ENCODE measurements at places on chromosomes 5 and 9. TPM values are rescaled to one million over a fixed set of nuclear protein-coding genes. Genes with fewer than 3 reads are reported as not detected.

The DEPDC1B gene
- 60.4 TPM for total RNA-seq

The KCNV2 gene
- not detected for total RNA-seq

GRCh38 chr9:127451858-127452656 is 747 bp downstream of the LRSAM1 start:
- H3K27ac ChIP-seq = peak overlapping the region; percentile 98
- H3K36me3 ChIP-seq = peaks cover 40% of the 10 kb centered on the region
- DNase-seq = peak; percentile 32
- peak overlapping the region; percentile 99 for H3K4me3 ChIP-seq

The FUT7 gene
- 0.14 TPM for total RNA-seq

The CER1 gene
- total RNA-seq = 0.32 TPM

GRCh38 chr9:99222416-99223270 is 561 bp downstream of the SEC61B start:
- H3K4me1 ChIP-seq = peaks cover 39% of the 10 kb centered on the region
- DNase-seq = no peak
- H3K4me3 ChIP-seq = peak overlapping the region; percentile 98
- peak overlapping the region; percentile 100 for H3K27ac ChIP-seq
- H3K36me3 ChIP-seq = peaks cover 2% of the 10 kb centered on the region
- no peaks in the 10 kb centered on the region for H3K27me3 ChIP-seq

DNA sequence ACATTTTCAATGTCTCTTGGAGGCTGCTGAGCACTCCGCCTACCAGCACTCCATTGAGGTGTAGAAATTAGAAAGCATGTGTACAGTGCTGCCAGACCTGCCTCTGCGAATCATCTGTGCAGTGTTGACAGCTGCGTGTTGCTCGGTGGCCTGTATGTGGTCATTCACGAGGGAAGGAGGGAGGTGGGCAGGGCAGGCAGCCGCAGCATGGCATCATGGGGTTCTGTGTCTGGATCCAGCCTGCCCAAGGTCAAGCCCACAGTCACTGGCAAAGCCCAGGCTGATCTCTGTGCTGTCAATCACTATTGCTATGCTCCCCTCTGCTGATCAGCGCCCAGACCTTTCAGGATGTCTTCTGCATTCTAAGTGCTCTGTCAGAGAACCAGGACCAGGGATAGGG is 8.0 kb upstream of the PDZD2 start:
- H3K27ac ChIP-seq = no peak overlapping the region
- H3K27me3 ChIP-seq = peaks cover 54% of the 10 kb centered on the region
- DNase-seq = no peak
- H3K4me3 ChIP-seq = no peak overlapping the region

DNA sequence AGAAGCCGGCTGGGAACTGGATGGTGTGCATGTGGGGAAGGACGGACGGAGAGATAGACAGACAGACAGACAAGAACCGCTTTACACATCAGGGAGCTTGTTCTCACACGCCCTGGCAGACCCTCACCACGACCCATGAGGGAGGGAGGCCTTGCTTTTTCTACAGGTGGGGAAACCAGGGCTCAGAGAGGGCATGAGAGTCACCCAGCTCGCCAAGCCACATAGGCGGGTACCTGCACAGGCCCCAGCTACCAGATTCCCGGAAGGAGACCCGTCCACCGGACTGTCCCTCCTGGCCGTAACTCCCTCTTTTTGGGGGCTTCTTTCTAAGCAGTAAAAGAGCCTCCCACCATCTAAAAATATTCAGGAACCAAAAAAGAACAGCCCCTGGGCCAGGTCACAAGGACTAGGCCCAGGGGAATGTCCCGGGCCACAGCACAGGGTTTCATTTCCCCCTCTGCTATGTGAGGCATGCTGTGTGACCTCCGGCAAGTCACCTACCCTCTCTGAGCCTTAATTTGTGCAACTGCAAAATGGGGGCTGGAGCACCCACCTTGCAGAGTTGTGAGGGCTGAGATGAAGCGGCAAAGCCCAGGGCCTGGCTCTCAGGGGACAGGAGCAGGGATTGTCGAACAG is 84.4 kb upstream of the SARDH start:
- peaks cover 37% of the 10 kb centered on the region for H3K4me1 ChIP-seq
- H3K27me3 ChIP-seq = no peaks in the 10 kb centered on the region
- DNase-seq = no peak
- H3K4me3 ChIP-seq = peak overlapping the region; percentile 19
- peaks cover 10% of the 10 kb centered on the region for H3K36me3 ChIP-seq

GRCh38 chr9:129597355-129598088 is 23.4 kb downstream of the C9orf50 start:
- DNase-seq = peak; percentile 60
- peaks cover 63% of the 10 kb centered on the region for H3K4me1 ChIP-seq
- H3K36me3 ChIP-seq = no peaks in the 10 kb centered on the region
- no peaks in the 10 kb centered on the region for H3K27me3 ChIP-seq

GRCh38 chr5:57432876-57433275 is 49.7 kb downstream of the ACTBL2 start:
- no peak overlapping the region for H3K4me3 ChIP-seq
- no peaks in the 10 kb centered on the region for H3K36me3 ChIP-seq
- H3K27ac ChIP-seq = no peak overlapping the region
- H3K27me3 ChIP-seq = no peaks in the 10 kb centered on the region

The UBAC1 gene
- total RNA-seq = 51.9 TPM

The PCDHB14 gene
- total RNA-seq = 5.5 TPM

GRCh38 chr9:71655141-71655540 is 113.2 kb downstream of the CEMIP2 start:
- H3K4me1 ChIP-seq = no peaks in the 10 kb centered on the region
- H3K36me3 ChIP-seq = no peaks in the 10 kb centered on the region
- no peak overlapping the region for H3K4me3 ChIP-seq

- no peaks in the 10 kb centered on the region for H3K27me3 ChIP-seq
- no peak for DNase-seq
- H3K4me3 ChIP-seq = peak overlapping the region; percentile 34
- H3K36me3 ChIP-seq = peaks cover 47% of the 10 kb centered on the region
- peaks cover 54% of the 10 kb centered on the region for H3K4me1 ChIP-seq
- peak overlapping the region; percentile 62 for H3K27ac ChIP-seq
Observed at GRCh38 chr5:141490271-141490670, 1.4 kb downstream of the PCDHGC5 start.

GRCh38 chr9:80866576-80867227 is 822.6 kb downstream of the TLE1 start:
- H3K27me3 ChIP-seq = no peaks in the 10 kb centered on the region
- no peaks in the 10 kb centered on the region for H3K4me1 ChIP-seq
- peaks cover 11% of the 10 kb centered on the region for H3K36me3 ChIP-seq

DNA sequence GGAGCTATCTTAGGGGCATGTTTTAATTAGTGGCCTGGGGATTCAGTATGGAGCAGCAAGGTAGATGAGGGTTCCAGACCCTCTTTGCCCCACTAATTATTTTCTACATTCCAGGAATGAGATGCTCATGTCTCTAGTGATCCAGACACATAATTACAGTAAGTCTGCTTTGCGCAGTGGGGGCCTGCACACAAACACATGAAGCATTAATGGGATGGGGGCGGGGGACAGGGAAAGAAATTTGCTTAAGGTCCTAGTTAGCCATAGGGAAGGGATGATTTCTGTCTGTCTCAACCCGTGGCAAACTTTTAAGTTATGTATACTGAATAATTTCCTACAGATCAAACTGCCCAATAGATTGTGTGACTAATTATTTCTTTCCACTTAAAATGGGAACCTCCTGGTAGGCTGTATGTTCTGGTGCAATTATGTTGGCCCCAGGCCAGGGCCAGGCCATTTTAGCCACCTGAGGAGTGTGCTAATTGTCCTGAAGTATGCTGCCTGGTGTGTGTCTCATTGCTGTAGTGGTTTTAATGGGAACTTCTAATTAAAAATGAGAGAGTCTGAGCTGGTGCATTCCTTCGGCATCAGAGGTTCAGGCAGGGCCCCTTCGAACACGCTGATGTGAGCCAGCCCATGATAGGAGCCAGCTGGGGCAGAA is 134.4 kb downstream of the PTTG1 start:
- peaks cover 3% of the 10 kb centered on the region for H3K27me3 ChIP-seq
- H3K36me3 ChIP-seq = no peaks in the 10 kb centered on the region
- DNase-seq = no peak
- H3K4me1 ChIP-seq = no peaks in the 10 kb centered on the region

GRCh38 chr5:18850216-18850615 is 1137.8 kb downstream of the CDH18 start:
- no peak overlapping the region for H3K4me3 ChIP-seq
- H3K27ac ChIP-seq = no peak overlapping the region
- H3K36me3 ChIP-seq = no peaks in the 10 kb centered on the region
- no peaks in the 10 kb centered on the region for H3K27me3 ChIP-seq
- no peak for DNase-seq
- H3K4me1 ChIP-seq = peaks cover 4% of the 10 kb centered on the region

GRCh38 chr9:109775516-109775915 is 4.5 kb upstream of the PALM2AKAP2 start:
- H3K36me3 ChIP-seq = no peaks in the 10 kb centered on the region
- peaks cover 25% of the 10 kb centered on the region for H3K27me3 ChIP-seq
- H3K27ac ChIP-seq = no peak overlapping the region
- peaks cover 15% of the 10 kb centered on the region for H3K4me1 ChIP-seq
- DNase-seq = no peak

GRCh38 chr5:108940506-108940905 is 192.8 kb downstream of the FER start:
- no peaks in the 10 kb centered on the region for H3K36me3 ChIP-seq
- no peaks in the 10 kb centered on the region for H3K27me3 ChIP-seq
- H3K4me3 ChIP-seq = no peak overlapping the region

DNA sequence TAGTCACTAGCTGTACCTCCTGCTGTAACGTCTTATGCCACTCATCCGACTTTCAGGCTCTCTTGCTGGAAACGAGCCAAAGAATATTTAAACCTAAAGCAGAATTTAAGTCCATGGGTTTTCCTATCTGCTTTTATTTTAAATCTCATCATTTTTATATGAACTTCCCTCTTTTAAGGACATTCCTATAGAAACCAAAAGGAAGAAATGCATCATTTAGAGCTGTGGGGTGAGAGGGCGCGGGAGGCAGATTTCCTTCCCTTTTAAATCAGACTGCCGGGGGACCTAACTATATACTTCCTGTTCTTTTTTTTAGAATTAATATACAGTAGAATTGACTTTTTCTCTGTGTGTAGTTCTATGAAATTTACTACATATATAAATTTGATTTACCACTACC is 468.8 kb downstream of the BNC2 start:
- no peak overlapping the region for H3K27ac ChIP-seq
- no peaks in the 10 kb centered on the region for H3K27me3 ChIP-seq
- H3K36me3 ChIP-seq = no peaks in the 10 kb centered on the region
- no peak for DNase-seq

GRCh38 chr5:174972291-174972690 is 247.9 kb downstream of the MSX2 start:
- no peaks in the 10 kb centered on the region for H3K36me3 ChIP-seq
- peaks cover 4% of the 10 kb centered on the region for H3K27me3 ChIP-seq
- no peaks in the 10 kb centered on the region for H3K4me1 ChIP-seq
- H3K4me3 ChIP-seq = no peak overlapping the region

DNA sequence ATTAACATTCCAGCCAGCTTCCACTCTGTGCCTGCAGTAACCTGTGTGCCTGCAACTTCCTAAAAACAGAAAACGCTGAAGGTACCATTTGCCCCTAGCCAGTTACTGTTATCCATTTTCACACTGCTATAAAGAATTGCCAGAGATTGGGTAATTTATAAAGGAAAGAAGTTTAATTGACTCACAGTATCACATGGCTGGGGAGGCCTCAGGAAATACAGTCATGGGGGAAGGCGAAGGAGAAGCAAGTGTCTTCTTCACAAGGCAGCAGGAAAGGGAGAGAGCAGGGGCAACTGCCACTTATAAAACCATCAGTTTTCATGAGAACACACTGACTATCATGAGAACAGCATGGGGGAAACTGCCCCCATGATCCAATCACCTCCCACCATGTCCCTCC is 31.2 kb downstream of the PTCD2 start:
- H3K27me3 ChIP-seq = no peaks in the 10 kb centered on the region
- H3K4me3 ChIP-seq = no peak overlapping the region
- peaks cover 2% of the 10 kb centered on the region for H3K36me3 ChIP-seq
- no peak for DNase-seq
- peaks cover 6% of the 10 kb centered on the region for H3K4me1 ChIP-seq

DNA sequence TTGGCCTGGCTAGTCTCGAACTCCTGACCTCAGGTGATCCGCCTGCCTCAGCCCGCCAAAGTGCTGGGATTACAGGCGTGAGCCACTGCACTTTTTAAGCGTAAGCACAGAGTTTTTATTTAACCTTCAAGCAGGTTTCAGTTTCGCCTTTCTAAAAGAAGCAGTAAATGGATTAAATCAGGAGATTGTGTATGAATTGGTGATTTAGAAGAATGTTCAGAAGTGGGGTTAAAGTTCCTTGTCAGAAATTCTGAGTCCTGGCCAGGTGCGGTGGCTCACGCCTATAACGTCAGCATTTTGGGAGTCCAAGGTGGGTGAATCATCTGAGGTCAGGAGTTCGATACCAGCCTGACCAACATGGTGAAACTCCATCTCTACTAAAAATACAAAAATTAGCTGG is 12.2 kb downstream of the HSPA4 start:
- H3K27ac ChIP-seq = no peak overlapping the region
- peaks cover 12% of the 10 kb centered on the region for H3K4me1 ChIP-seq
- no peak for DNase-seq
- H3K36me3 ChIP-seq = peaks cover 14% of the 10 kb centered on the region

DNA sequence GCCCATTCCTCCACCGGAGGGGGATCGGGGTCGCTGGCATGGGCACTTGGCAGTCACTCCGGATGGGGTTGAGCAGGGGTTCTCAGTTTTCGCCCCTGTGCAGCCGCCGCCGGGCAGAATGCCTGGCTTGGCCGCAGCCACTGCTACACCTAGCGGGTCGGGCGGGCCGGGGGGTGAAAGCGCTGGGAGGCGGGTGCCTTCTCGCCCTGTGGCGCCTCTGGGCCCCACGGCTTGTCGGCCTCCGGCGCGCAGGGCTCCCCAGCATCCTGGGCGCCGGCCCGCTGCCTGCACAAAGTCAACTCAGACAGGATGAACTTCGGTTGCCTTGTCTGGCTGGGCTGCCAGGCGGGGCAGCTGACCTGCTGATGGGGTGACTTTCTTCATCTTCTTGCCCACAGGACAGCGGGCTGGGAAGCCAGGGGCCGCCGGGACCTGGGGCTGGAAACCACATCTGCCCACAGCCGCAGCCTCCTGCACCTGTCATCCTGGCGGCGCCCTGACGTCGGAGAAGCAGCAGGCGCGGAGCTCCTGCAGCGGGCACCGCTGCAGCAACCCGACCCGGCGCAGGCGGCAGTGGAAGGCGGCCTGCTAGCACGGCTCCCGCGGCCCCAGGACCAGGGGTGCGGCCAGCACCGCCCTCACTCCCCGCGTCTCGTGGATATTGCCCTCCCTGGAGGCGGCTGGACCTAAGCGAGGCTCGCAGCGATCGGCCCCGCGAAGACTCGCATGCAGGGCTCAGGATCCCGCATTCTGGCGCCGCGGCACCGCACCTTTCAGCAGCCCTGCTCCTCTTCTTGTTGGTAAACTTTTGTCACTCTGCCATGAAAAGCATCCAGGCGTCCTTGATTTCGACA is 1.3 kb upstream of the ANKRD18A start:
- peaks cover 13% of the 10 kb centered on the region for H3K4me1 ChIP-seq
- peaks cover 79% of the 10 kb centered on the region for H3K27me3 ChIP-seq
- no peak overlapping the region for H3K27ac ChIP-seq
- H3K36me3 ChIP-seq = peaks cover 9% of the 10 kb centered on the region

GRCh38 chr5:31469466-31469865 is 62.4 kb downstream of the DROSHA start:
- H3K4me3 ChIP-seq = no peak overlapping the region
- H3K27ac ChIP-seq = no peak overlapping the region
- H3K4me1 ChIP-seq = peaks cover 3% of the 10 kb centered on the region
- H3K36me3 ChIP-seq = peaks cover 33% of the 10 kb centered on the region
- DNase-seq = no peak

Data from neural crest cell (in vitro differentiated cells).